Left lung (tissue), 14 donors: ENCODE measurements at places on chromosomes 6 and 20. TPM values are rescaled to one million over a fixed set of nuclear protein-coding genes. Genes with fewer than 3 reads are reported as not detected.

Gene TSBP1
- 0.38 TPM for polyA plus RNA-seq

Gene TBX18
- polyA plus RNA-seq, result 0.27 TPM

Gene PSORS1C1
- polyA plus RNA-seq, result 0.36 TPM

Gene DEFB125
- polyA plus RNA-seq, result not detected

Gene TGM3
- polyA plus RNA-seq, result not detected

Gene LRFN2
- not detected for polyA plus RNA-seq

Gene DEFB114
- polyA plus RNA-seq, result not detected

Gene TRIM10
- polyA plus RNA-seq, result 0.99 TPM

Gene LBP
- polyA plus RNA-seq, result not detected

Gene TRIM15
- polyA plus RNA-seq, result not detected

Gene EFCAB8
- polyA plus RNA-seq, result 0.15 TPM

DNA sequence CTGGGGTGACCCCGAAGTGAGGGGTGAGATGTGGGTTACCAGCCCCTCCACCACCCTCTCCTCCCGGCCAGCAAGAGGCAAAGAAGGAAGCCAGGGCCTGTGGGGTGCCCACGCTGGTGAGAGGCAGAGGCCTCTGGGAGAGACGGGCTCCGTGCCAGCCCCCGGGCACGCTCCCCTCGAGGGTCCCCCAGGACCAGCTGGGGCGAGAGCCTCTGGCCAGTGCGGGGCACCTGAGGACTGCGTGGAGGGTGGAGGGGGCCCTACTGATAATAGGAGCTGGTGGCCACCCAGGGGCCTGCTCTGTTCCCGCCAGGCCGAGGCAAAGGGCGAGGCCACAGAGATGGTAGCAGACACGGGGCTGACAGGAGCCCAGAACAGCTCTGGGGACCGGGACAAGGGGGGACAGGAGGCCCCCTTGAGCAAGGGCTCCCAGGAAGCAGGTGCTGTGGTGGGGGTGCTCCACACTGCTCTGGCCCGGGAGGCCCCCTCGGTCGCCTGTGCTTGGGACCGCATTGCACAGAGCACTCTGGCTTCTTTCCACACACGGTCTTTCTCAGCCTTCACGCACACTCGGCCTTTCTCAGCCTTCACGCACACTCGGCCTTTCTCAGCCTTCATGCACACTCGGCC is 226.9 kb downstream of the TTLL2 start:
- H3K27me3 ChIP-seq, result no peaks in the 10 kb centered on the region
- peak; percentile 74 for DNase-seq
- H3K4me1 ChIP-seq, result peaks cover 21% of the 10 kb centered on the region
- no peaks in the 10 kb centered on the region for H3K36me3 ChIP-seq
- no peak overlapping the region for H3K4me3 ChIP-seq

DNA sequence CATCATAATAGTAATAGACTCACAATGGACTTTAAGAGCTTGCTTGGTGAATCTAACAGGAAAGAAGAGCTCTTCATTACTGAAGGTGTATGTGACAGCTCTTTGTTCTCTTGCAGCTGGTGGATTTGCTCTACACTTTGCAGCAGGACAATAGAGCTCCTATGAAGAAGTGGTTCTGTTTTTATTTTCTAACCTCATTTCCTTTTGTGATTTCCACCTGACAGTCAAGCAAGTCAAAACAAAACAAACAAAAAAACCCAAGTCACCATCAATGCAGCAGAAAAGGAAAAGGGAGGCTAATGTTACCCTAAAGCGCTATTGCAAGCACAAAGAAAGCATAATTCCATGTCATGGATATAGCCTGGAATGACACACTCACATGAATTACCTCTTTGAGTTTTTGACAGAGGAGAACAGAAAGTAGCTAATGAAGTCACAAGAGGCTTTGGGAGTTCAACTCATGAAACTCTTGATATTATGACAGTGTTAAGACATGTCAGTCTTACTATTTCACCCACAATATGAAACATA is 1188.1 kb downstream of the EPHA7 start:
- H3K27me3 ChIP-seq, result no peaks in the 10 kb centered on the region
- DNase-seq, result no peak
- H3K4me1 ChIP-seq, result no peaks in the 10 kb centered on the region
- no peak overlapping the region for H3K27ac ChIP-seq

DNA sequence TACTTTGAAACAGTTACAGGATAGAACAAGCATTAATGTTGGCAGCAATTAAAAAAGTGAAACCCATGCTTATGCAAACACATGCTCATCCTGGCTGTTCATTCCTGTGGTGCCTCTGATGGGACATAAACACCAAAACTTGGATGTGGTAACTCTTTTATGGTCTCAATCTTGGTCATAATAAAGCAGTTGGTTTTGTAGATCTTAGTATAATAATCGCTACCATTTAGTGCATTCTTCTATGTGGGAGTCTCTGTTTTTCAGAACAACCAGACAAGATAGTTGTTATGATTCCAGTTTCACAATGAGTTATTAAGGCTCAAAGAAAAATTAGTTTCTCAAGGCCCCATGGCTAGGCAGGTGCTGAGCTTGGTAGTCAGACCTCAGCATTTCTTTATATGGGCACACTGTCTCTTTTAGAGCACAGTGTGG is 184.0 kb downstream of the UTRN start:
- DNase-seq, result no peak
- no peak overlapping the region for H3K27ac ChIP-seq
- peaks cover 58% of the 10 kb centered on the region for H3K36me3 ChIP-seq

- peaks cover 5% of the 10 kb centered on the region for H3K4me1 ChIP-seq
- H3K4me3 ChIP-seq, result no peak overlapping the region
- H3K27me3 ChIP-seq, result no peaks in the 10 kb centered on the region
- DNase-seq, result no peak
- H3K27ac ChIP-seq, result no peak overlapping the region
Measured at GRCh38 chr6:53189554-53189953, 40.9 kb upstream of the GCM1 start.

- no peak overlapping the region for H3K27ac ChIP-seq
- H3K36me3 ChIP-seq, result no peaks in the 10 kb centered on the region
- no peaks in the 10 kb centered on the region for H3K27me3 ChIP-seq
- peaks cover 4% of the 10 kb centered on the region for H3K4me1 ChIP-seq
Measured at GRCh38 chr6:139567095-139567494, 192.6 kb upstream of the CITED2 start.

GRCh38 chr6:82617648-82618047 is 254.0 kb downstream of the TPBG start:
- no peaks in the 10 kb centered on the region for H3K4me1 ChIP-seq
- H3K36me3 ChIP-seq, result no peaks in the 10 kb centered on the region
- H3K27me3 ChIP-seq, result no peaks in the 10 kb centered on the region
- H3K4me3 ChIP-seq, result no peak overlapping the region
- no peak overlapping the region for H3K27ac ChIP-seq

DNA sequence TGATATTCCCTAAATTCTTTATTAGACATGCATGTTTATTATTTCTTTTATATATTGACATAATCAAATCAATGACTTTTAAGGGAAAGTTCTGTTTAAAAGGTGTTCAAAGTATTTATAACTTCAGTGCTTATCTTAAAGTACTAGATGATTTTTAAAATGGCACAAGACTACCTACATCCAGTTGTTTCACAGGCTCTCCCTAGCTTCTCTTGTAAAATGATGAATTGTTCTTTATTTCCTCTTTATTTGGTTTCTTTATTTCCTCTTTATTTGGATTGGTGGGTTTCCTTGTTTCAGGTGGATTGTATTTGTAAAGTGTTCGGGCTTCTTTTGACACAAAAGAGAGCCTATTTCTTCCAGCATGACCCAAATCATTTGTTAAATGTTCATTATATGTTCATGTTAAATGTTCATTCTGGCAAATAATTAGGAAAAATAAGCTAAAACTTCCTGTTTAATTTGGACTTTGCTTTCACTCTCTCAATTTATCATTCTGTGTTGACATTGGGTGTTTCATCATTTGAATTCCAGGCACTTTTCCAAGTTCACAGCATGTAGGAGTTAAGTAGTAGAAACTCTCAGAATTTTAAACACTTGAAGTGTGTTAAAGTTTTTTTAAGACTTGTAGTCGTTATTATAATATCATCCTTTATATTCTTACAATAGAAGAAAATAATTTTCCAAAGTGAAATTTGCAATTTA is 24.6 kb downstream of the MLIP start:
- H3K4me1 ChIP-seq, result no peaks in the 10 kb centered on the region
- DNase-seq, result peak; percentile 18
- H3K4me3 ChIP-seq, result no peak overlapping the region
- no peaks in the 10 kb centered on the region for H3K27me3 ChIP-seq
- H3K27ac ChIP-seq, result no peak overlapping the region

DNA sequence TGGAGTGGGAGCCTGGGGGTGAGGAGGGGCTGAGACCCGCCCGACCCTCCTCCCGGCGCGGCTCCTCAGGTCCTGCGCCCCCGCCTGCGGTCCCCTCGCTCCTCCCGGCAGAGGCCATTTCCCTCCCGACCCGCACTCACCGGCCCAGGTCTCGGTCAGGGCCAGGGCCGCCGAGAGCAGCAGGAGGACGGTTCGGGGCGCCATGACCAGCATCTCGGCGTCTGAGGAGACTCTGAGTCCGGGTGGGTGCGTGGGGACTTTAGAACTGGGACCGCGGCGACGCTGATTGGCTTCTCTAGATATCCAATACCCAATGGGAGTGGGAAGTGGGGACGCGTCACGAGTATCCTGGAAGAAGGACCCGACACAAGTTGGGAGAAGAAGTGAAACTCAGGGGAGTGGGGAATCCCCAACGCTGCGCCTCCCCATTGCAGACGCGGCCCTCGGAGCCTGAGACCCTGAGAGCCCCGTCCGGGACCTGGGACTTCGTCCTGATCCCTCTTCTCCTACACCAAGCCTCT is at the start of gene HLA-B:
Gene HLA-B (minus strand): TSS at position 234 of the 521 bp plus-strand sequence. CDS start 21 bp downstream, at position 213.
- H3K27me3 ChIP-seq, result no peaks in the 10 kb centered on the region
- H3K4me3 ChIP-seq, result peak within 1 kb of the TSS; percentile 88
- DNase-seq, result peak; percentile 90
- H3K4me1 ChIP-seq, result peaks cover 43% of the 10 kb centered on the region
- peaks cover 34% of the 10 kb centered on the region for H3K36me3 ChIP-seq

- H3K27me3 ChIP-seq, result no peaks in the 10 kb centered on the region
- H3K36me3 ChIP-seq, result no peaks in the 10 kb centered on the region
- no peak overlapping the region for H3K4me3 ChIP-seq
- H3K4me1 ChIP-seq, result no peaks in the 10 kb centered on the region
- DNase-seq, result no peak
Measured at GRCh38 chr6:148143771-148144170, 198.9 kb upstream of the SASH1 start.

- no peak overlapping the region for H3K27ac ChIP-seq
- DNase-seq, result no peak
- H3K27me3 ChIP-seq, result no peaks in the 10 kb centered on the region
- H3K4me1 ChIP-seq, result peaks cover 80% of the 10 kb centered on the region
- peaks cover 6% of the 10 kb centered on the region for H3K36me3 ChIP-seq
Measured at GRCh38 chr6:108673602-108674001, 112.9 kb downstream of the FOXO3 start.

- no peak overlapping the region for H3K27ac ChIP-seq
- no peaks in the 10 kb centered on the region for H3K36me3 ChIP-seq
- no peak overlapping the region for H3K4me3 ChIP-seq
- H3K4me1 ChIP-seq, result no peaks in the 10 kb centered on the region
- DNase-seq, result no peak
Measured at GRCh38 chr6:143385636-143386035, 64.9 kb downstream of the ADAT2 start.

GRCh38 chr20:3740615-3741301 is 8.3 kb downstream of the HSPA12B start:
- H3K4me1 ChIP-seq, result no peaks in the 10 kb centered on the region
- peak overlapping the region; percentile 62 for H3K27ac ChIP-seq
- no peaks in the 10 kb centered on the region for H3K36me3 ChIP-seq

DNA sequence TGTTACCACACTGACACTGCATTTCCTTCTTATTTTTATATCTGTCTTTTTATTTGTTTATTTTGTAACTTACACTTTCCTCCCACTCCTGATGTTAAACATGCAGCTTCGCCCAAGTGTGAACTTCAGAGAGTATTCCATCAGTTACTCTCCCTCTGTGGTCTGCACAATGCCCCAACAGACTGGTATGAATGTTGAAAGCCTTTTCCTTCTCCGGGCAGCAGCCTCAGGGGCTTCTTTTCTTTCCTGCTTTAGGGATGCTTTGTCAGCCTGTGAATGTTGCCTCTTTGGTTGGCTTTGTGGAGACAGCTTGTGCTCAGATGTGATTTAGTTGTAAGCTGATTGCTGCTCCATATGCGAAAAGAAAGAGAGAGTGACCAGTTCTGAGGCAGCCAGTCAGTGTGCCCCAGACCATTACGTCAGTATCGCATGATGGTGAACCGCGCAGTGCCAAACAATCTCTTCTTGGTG is 44.0 kb downstream of the SMPDL3A start:
- no peak for DNase-seq
- H3K27me3 ChIP-seq, result no peaks in the 10 kb centered on the region
- no peaks in the 10 kb centered on the region for H3K36me3 ChIP-seq
- H3K4me1 ChIP-seq, result no peaks in the 10 kb centered on the region

DNA sequence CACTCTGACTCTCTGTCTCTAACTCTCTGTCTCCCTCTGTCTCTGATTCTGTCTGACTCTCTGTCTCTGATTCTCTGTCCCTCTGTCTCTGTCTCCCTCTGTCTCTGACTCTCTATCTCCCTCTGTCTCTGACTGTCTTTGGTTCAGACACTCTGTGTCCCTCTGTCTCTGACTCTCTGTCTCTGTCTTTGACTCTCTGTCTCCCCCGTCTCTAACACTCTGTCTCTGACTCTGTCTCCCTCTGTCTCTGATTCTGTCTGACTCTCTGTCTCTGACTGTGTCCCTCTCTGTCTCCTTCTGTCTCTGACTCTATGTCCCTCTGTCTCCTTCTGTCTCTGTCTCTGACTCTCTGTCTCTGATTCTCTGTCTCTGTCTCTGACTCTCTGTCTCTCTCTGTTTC is 21.7 kb upstream of the NOL4L start:
- no peak overlapping the region for H3K4me3 ChIP-seq
- no peaks in the 10 kb centered on the region for H3K36me3 ChIP-seq
- H3K27me3 ChIP-seq, result peaks cover 14% of the 10 kb centered on the region
- no peak for DNase-seq

- no peak overlapping the region for H3K27ac ChIP-seq
- no peaks in the 10 kb centered on the region for H3K36me3 ChIP-seq
- DNase-seq, result no peak
- H3K27me3 ChIP-seq, result no peaks in the 10 kb centered on the region
Measured at GRCh38 chr20:16407251-16408067, 165.8 kb downstream of the KIF16B start.

- no peak for DNase-seq
- no peaks in the 10 kb centered on the region for H3K36me3 ChIP-seq
- no peaks in the 10 kb centered on the region for H3K27me3 ChIP-seq
- H3K27ac ChIP-seq, result no peak overlapping the region
Measured at GRCh38 chr20:58403272-58403671, 14.2 kb downstream of the VAPB start.

DNA sequence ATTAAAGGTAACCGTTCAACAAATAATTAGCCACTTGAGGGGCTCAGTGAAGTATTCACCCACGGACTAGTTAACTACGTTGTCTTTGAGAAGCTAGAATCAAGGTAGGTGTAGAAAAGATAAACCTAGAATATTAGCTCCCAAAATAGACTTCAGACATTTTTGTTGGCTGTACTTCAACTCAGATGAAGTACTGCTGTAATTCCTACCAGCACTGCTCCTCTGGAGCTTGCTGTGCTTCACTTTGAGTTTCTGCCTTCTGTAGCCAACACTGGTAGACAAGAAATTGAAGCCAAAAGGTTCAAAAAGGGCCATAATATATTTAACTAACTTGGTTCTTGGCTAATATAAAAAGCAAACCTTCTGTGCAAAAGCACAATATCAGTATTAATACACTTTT is 18.8 kb upstream of the SDHAF4 start:
- no peak overlapping the region for H3K4me3 ChIP-seq
- H3K4me1 ChIP-seq, result no peaks in the 10 kb centered on the region
- H3K27me3 ChIP-seq, result no peaks in the 10 kb centered on the region
- H3K27ac ChIP-seq, result no peak overlapping the region
- no peak for DNase-seq
